ENCODE measurements at places on chromosomes 6 and 20. TPM values are rescaled to one million over a fixed set of nuclear protein-coding genes. Genes with fewer than 3 reads are reported as not detected.

DNA sequence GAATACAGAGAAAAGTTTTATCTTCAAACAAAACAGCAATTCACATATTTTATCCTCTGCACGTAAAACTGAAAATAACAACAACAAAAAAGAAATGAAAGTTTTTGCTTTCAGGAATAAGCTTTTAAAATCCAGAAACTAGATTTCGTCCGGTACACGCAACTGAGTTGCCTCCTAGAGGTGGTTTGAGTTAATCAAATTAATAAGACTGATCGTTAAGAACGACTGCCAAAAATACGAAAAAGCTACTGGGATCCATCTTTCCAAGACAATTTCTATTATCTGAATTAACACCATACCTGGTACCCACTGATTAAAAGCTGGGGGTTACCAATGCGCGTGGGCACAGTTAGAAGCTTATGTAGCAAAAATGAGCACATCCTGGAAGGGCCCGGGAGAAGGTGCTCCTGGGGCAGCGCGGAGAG is 669 bp downstream of the PDCD2 start:
- peak overlapping the region; percentile 89 for H3K4me3 ChIP-seq
- no peak for DNase-seq
- H3K36me3 ChIP-seq = peaks cover 15% of the 10 kb centered on the region

The CLPSL1 gene
- not detected for total RNA-seq

DNA sequence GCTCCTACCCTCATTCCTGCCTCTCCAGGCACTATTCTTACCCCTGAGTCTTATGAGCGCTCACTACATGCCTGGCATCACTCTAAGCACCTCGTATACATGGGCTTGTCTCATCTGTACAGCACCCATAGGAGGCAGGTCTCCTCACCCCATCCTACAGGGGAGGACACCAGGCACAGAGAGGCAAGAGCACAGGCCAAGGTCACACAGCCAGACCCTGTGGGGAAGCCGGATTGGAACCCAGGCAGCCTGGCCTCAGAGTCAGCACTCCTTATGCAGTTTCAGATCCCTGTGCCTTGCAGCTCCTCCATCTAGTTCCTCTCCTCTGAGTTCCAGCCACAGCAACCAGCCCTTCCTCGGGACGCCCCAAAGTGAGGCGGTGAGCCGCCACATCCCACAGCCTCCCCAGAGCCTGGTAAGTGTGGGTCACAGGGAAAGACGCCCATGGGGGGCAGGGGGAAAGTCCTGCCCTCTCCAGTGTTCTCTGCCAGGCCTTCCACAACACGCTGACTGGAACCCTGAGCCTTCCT is 103.3 kb downstream of the NFATC2 start:
- no peaks in the 10 kb centered on the region for H3K36me3 ChIP-seq
- no peak for DNase-seq
- no peaks in the 10 kb centered on the region for H3K4me1 ChIP-seq
- no peak overlapping the region for H3K27ac ChIP-seq
- H3K27me3 ChIP-seq = no peaks in the 10 kb centered on the region
- H3K4me3 ChIP-seq = no peak overlapping the region

- H3K27me3 ChIP-seq = no peaks in the 10 kb centered on the region
- H3K4me3 ChIP-seq = no peak overlapping the region
- no peak for DNase-seq
- no peak overlapping the region for H3K27ac ChIP-seq
- peaks cover 69% of the 10 kb centered on the region for H3K36me3 ChIP-seq
These were observed 6.3 kb downstream of the BTN2A1 start for GRCh38 chr6:26464014-26464413.

Data from H1 (cell line).